ENCODE measurements at places on chromosomes 16 and 17.

DNA sequence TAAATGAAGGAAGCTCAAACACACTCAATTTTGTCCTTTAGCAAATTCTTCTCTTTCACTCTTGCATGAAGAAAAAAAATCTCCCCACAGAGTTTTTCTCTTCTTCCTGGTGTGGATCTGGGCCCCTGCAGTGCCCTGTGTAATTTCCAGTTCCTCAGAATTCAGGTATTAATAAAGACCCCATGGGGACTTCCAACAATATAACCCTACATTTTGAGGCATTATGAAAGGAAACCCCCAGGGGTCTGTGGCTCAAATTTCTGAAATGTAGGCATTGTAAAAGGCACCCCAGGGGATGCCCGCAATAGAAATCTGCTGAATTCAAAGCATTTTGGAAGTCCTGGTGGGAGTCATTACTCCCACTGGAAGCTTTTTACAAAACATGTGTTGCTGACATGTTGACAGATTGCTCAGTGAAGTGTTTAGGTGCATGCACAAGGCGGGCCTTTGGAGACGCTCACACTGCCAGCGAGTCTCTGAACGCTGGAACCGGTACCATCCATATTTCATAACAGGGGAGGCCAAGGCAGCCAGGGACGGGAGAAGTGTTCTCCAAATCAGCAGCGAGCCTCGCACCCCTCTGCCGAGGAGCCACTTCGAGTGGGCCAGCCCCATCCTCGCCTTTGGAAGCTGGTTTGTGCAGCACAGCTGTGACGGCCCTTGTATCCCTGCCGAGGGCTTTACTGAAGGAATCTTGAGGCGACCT is 154.0 kb downstream of the ZNF423 start:
- DNase-seq = peak; percentile 80

GRCh38 chr17:65438173-65438572 is 123.3 kb downstream of the AXIN2 start:
- DNase-seq = no peak

DNA sequence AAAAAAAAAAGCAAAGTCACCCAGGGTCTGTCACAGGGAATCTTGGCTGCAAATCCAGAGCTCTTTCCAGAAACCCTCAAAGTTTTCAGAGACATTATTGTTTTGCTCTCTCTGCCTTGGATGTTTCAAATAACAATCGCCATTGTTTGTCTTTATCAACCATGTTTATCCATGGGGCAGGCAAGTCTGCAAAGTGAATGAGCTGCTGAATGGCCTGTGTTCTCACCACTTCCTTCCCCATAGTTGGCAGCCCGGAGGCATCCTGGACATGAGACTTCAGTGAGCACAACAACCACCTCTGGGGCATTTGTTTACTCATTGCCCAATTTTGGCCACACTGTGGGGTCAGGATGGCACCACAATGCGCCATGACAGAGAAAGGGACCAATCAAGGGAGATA is 53.1 kb upstream of the USP7 start:
- no peak for DNase-seq

DNA sequence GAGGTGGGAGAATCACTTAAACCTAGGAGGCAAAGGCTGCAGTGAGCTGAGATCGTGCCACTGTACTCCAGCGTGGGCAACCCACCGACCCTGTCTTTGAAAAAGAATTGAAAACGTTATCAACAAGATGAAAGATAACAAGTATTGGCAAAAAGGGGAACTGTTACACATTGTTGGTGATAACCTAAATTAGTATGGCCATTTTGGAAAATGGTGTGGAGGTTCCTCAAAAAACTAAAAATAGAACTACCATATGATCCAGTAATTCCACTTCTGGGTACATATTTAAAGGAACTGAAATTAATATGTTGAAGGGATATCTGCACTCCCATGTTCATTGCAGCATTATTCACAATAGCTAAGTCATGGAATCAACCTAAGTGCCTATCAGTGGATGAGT is 61.0 kb downstream of the ABHD15 start:
- DNase-seq = no peak

- DNase-seq = no peak
Observed at GRCh38 chr17:68289936-68290267, 1.0 kb downstream of the SLC16A6 start.

GRCh38 chr16:15950869-15951268 is 1.5 kb downstream of the ABCC1 start:
- DNase-seq = no peak

DNA sequence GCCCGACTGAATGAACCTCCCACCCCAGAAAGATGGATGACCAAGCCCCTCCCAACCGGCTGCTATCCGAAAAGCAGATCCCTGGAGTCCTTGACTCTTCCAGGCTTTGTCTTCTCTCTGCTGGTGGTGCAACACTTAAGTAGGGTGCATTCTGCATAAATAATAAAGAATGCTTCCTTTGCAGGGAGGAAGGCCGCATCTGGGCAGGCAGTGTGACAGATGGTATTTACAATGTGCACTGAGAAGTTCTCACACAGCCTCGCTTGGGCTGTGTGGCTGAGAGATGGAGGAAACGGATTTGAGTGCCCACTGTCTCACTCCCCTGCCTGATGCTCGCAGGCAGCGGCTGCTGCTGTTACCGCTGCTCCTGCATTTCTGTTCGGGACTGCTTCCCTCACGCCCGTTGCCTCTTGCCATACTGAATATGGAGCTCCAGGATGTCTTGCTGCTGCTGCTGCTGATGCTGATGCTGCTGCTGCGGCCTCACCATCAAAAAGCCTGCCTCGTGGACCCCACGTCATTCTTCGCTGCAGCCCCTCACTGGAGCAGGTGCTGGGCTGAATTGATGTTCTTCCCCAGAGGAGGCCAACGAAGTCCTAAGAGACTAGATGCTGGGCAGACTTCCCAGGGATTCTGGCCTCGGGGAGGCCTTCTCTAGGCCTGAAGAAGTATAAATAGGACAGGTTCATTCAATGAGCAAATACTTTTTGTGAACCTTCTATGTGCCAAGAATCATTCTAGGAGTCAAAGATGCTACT is 7.1 kb upstream of the RHBDL3 start:
- peak; percentile 6 for DNase-seq

DNA sequence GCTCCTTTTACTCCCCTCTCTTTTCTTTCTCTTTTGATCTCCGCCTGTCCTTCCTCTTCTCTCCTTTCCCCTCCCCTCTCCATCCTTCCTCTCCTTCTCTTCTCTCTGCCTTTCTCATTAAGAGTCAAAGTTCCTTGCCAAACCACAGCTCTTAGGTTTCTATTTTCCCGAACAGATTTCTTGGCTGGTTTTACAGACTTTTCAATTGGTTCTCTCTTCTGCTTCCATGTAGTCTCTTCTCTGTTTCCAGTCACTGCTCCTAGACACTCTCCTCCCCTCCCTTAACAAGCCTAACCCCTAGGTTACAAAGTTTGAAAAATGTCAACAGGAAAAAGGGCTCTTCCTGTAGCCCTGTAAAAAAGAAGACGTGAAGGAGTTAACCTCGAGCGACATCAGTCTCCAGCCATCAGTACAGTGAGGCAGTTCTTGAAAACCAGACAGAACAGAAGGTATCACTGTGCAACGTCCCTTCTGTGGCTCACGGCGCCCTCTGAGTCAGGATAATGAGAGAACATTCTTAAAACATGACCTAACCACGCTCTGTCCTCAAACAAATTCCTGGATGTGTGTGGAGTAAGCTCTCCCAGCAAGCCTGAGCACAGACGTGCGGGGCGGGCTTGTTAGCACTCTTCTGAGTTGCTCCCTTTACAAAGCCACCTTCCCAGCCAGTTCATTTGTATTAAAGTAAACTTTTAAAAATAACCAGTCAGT is 11.6 kb upstream of the MARCHF10 start:
- peak; percentile 98 for DNase-seq

- DNase-seq = no peak
Observed at GRCh38 chr16:63458846-63459245, 1422.6 kb upstream of the CDH8 start.

- DNase-seq = no peak
Observed at GRCh38 chr16:760545-761343, at the start of gene MSLN. Gene MSLN, plus strand, starts transcription at chr16:760734. Its CDS starts 1,947 bp downstream, at chr16:762681.

GRCh38 chr17:29091606-29092289 is 48.8 kb downstream of the PIPOX start:
- DNase-seq = no peak

GRCh38 chr17:43126911-43127290 is 1.7 kb upstream of the BRCA1 start:
- no peak for DNase-seq

DNA sequence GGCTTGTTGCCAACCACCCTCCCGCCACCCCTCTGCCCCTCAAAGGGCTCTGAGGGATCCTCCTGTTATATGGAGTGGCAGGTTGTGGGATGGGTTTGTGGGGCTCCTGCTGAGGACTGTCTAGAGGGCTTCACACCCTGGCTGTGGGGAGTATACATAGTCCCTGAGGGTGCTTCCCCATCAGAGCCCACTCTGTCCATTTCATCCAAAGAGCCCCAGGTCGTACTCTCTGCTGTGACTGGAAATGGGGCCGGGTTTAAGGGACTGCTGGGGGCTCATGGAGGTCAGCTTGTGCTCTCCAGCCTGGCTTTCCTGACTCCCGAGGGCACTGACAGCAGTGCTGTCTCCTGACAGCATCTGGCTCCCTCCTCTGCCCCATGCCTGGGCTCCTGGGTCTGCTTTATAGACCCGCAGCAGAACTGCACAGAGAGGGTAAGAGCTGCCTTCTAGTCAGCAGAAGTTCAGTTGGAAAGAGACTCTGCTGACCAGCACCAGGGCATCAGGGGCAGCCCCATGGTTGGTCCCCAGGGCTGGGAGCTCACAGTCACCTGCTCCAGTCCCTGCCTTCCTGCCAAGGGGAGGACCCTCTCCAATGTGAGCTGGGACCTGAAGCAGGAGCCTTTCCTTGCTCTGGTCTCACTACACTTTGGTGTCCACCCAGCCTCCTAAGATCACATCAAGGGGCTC is 17.8 kb upstream of the TNS4 start:
- no peak for DNase-seq

GRCh38 chr16:88735121-88735520 is 28.8 kb downstream of the CTU2 start:
- no peak for DNase-seq

DNA sequence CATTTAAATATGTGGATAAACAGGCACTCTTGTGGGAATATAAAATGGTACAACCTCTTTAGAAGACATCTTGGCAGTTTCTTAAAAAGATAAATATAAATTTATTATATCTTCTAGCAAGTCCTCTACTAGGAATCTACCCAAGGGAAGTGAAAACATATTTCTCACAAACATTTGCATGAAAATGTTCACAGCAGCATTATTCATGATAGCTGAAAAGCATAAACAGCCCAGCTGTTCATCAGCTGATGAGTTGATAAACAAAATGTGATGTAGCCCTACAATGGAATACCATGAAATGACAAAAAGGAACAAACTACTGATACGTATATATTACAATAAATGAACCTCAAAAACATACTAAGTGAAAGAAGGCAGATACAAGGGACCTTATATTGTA is 12.0 kb downstream of the DGKE start:
- no peak for DNase-seq

- DNase-seq = no peak
Observed at GRCh38 chr16:4399001-4399730, 17.2 kb downstream of the CORO7 start.

GRCh38 chr17:19371259-19372010 is 6.9 kb upstream of the MAPK7 start:
- DNase-seq = no peak

DNA sequence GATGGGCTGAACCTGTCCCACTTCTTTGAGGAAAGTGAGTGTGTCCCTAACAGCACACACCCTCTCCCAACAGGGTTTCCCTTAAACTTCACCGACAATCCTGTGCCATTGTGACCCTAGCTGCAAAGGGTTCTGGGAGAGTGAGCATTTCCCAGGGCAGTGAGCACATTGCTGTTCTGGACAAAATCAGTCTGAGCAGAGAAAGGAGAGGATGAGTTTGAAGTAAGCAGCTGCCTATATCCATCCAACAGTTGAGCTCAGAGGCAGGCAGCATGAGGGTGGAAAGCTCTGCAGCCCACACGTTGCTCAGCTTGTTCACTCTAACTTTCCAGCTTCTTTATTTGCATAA is 296.5 kb upstream of the MAF start:
- DNase-seq = no peak

DNA sequence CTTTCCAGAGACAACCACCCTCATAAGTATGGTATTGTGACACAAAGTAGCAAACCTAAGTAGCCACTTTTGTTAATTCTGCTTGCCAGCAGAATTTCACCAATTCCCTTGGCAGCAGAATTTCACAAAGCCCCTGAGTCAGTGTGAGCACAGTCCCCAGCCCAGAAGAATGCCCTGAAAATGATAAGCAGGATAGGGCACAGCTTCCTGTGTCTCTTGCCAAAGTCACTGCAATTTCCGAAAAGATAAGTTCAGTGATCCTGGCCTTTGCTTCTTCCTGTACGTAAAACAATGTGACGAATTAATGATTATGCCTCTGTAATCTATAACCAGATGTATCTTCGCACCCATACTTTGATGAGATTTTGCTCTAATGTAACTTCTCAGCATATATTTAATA is 16.0 kb upstream of the WIPF2 start:
- DNase-seq = no peak

DNA sequence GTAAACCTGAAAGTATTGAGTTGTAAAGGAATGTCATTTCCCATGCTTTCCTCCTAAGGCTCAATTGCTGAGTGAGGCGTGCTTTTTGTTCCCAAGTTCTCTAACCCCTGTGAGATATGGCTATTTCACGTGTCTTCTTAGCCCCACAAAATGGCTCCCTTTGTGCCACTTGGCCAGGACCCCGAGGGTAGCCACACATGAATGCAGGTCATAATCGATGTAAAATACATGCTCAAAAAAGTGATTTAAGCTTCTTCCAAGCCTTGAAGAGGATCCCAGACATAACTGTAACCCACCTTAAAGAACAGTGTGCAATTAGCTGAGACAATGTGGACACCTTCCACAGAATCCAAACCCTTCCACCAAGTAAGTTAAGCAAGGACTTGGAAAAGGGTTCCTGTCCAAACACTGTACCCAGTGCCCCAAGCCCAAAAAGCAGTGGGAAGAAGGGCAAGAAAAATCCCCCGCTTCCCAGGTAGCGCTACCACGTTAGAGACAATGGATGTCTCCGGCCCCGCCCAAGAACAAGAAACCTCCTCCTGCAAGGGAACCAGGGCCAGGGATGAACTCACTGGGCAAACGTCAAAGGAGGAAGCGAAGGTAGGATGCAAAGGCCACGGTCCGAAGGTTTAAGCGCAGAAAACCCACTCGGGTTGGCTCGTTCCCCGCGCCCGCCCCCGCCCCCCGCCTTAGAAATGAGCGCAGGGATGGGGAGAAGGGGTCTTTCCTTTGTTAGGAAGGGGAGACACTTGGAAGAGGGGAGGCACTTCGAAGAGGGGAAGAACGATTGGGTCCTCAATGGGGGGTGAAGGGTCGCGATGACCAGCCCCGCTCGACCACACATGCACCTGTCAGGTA is 1.2 kb downstream of the JPT1 start:
- DNase-seq = peak; percentile 22

- DNase-seq = no peak
Observed at GRCh38 chr16:74252329-74252728, 44.3 kb upstream of the PSMD7 start.

DNA sequence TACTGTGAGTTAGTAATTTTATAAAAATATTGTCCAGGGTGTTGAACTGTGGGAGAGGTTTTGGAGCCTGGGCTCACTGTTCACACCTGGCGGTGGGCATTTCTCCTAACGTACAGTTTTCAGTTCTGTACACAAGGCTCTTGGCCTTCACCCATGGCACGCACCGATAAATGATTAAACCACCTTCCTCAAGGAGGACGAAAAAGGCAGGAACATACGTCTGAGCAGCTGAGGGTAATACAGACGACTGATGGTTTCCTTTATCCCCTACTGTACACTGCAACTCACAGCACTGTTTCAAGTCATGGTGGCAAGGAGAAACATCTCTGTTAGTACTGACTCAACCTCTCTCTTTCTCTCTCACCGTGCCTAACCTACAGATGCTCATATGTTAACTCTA is 1.4 kb upstream of the ST6GALNAC1 start:
- no peak for DNase-seq

GRCh38 chr16:239948-240277 is 5.3 kb downstream of the FAM234A start:
- DNase-seq = no peak
